CMK (cell line): ENCODE measurements at places on chromosomes 12 and 14.
A peak's percentile ranks its signal among the peaks of the same experiment; 100 is the strongest.

GRCh38 chr14:24379907-24380730, 12.1 kb downstream of the NFATC4 start:
- DNase-seq: no peak

DNA sequence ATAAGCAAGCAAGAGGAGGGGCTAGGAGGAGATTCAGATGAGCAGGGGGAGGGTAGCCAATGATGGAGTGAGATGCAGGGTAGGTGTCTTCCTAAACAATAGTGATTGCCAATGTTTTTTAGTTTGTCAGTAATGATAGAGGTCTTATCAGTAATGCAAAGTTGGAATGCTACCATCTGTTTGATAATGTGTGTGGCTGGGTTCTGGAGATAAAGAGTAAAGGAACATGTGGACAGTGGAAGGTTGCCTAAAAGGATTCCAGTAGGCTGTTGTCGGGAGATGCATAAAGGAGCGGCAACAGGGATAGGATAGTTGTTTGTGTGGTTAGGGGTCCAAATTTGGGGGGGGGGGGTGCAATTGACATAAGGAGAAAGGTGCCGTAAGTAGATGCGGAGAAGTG, 52.5 kb downstream of the TESPA1 start:
- peak; percentile 51 for DNase-seq

DNA sequence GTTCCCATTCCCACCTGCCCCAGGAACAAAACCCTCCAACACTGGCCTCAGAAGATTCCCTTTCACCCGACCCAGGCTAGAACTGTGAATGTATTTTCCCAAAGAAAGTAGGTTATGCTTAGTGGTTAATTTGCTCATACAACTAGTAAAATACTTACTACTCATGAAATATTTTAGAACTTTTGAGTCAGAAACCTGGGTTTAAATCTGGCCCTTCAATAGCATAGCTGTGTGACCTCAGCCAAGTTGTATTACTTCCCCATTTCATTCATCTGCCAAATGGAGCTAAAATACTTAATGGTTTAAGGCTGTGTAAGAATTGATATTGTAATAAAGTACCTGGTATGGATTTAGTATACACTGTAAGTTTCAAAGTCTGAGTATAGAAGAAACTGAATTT, 69.1 kb upstream of the DNM1L start:
- DNase-seq: no peak

GRCh38 chr12:48080821-48081220, 25.1 kb downstream of the SENP1 start:
- DNase-seq: no peak

- no peak for DNase-seq
Measured at GRCh38 chr14:45867046-45867894, 614.3 kb upstream of the MIS18BP1 start.

- no peak for DNase-seq
Measured at GRCh38 chr12:116598311-116599284, 39.4 kb downstream of the MAP1LC3B2 start.

DNA sequence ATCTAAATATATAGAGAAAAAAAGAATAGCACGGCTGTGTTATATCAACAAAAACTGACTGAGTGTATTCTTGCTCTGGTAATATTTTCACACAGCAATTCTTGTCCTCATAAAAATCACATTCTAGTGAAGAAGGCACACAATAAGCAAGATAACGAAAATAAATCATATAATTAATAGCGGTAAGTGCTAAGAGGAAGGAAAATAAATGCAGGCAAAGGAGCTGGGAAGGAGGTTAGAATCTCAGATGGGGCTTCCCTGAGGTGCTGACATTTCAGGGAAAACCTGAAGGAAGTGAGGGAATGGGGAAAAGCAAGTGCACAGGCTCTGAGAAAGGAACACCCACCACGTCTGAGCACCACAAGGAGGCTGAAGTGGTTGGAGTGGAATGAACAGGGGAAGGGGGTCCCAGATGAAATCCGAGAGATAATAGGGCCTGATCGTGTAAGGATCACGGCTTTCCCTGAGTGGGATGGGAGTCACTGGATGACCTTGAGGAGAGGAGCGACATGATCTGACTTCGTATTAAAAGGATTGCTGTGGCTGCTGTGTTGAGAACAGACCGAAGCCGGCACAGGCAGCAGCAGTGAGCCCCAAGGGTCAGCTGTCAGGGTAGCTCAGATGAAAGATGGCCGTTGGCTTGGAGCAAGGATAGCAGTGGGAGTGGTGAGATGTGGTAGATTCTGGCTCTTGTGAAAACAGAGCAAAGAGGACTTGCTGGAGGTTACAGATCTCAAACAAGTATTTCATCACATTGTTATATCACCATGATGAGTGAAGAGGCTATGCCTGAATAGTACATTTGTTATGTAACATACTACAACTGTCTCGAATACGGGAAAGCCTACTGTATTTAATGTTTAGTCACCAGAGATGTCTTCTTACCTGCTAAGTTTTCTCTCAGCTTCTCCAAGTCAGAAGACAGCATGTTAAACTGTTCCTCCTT, 67.1 kb upstream of the VPS33A start:
- no peak for DNase-seq

GRCh38 chr12:76940671-76941445, 62.0 kb upstream of the CSRP2 start:
- DNase-seq: no peak

DNA sequence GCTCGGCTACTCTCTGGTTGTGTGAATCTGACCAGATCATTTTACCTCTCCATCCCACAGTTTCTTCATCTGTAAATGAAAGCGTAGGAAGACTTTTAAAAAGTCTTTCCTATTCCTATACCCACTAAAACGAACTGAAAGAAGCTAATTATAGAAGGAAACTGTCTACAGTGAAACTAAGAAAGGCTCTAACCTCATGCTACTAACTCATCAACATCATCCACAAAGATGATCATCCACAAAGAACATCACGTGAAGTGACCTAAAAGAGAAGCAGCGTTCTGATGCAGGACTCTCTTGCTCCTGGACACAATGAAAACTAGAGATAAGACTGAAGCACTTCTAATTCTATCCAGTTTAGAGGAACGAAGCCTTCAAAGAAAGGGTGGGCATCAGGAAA, 58.5 kb upstream of the OSBPL8 start:
- DNase-seq: no peak

GRCh38 chr12:38691164-38691563, 214.2 kb downstream of the CPNE8 start:
- no peak for DNase-seq

GRCh38 chr12:93818488-93819049, 141.4 kb downstream of the CRADD start:
- peak; percentile 45 for DNase-seq

DNA sequence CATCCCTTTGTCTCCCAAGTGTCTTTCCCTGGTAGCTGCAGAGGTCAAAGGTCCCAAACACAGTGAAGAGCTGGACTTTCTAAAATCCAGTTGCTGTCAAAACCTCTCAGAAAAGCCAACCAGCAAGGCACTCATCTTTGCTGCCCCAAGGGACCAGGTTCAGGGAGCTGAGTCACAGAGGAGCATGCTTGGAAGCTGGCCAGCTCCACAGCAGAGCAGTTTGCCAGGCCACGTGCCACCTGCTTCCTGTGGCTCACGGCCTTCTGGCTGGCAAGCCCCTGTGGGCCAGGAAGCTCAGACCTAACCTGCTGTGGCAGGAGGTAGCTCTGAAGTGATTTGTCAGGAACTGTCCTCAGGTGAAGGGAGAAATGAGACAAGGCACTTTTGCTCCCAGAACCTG, 3.6 kb downstream of the ISCU start:
- no peak for DNase-seq

GRCh38 chr12:65368055-65368454, 89.6 kb downstream of the MSRB3 start:
- no peak for DNase-seq

DNA sequence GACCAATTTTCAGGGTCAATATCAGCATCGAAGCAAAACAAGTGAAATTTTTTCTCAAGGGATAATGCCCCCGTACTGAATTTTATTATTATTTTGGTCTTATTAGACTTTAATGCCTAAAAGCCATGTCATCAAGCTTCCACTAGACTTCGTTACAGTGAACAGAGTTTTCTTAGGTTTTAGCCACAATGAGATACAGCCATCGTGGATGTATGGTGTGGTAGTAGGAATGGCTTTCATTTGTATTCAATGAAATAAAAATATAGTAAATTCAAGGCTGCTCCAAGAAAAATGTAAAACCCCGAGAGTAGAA, 11.7 kb downstream of the TAOK3 start:
- no peak for DNase-seq

- no peak for DNase-seq
Measured at GRCh38 chr14:44895716-44896115, 66.0 kb downstream of the KLHL28 start.

GRCh38 chr12:93521225-93522080, 51.0 kb upstream of the SOCS2 start:
- DNase-seq: no peak

- no peak for DNase-seq
Measured at GRCh38 chr12:120758798-120759590, 33.4 kb downstream of the ACADS start.

DNA sequence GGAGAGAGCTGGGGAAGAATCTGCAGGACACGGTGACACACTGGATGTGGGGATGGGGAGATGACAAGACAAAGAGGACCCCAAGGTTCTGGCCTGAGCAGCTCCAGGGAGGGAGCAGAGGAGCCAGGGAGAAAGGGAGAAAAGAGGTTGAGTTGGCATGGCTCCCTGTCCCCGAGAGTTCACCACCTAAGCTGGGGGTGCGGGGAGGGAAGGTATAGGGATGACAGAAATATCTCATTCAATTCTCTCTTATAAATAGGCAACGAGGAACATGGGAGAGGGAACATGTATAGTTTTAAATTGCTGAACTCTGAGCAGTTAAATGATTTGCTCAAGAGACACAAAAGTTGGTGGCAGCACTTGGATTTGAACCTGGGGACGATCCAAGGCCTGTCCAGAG, 85.1 kb downstream of the CMKLR1 start:
- no peak for DNase-seq

- no peak for DNase-seq
Measured at GRCh38 chr12:82730953-82731459, 44.3 kb downstream of the TMTC2 start.

DNA sequence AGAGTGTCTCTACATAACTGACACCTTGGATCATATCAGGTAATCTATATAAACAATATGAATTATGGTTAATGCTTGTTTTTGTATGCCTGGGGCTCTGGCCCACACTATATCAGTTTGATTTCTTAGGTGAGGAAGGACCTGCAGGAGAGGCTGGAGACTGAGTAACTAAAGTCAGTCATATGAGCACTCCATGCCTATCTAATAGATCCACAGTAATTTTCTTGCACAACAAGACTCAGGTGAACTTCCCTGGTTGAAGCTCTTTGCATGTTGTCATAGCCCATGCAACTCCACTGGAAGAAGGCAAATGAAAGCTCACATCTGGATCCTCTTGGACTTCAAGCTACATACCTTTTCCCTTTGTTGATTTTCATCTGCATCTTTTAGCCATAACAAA, 62.3 kb downstream of the CDK17 start:
- no peak for DNase-seq

GRCh38 chr12:103279444-103279843, 216.3 kb downstream of the C12orf42 start:
- no peak for DNase-seq

DNA sequence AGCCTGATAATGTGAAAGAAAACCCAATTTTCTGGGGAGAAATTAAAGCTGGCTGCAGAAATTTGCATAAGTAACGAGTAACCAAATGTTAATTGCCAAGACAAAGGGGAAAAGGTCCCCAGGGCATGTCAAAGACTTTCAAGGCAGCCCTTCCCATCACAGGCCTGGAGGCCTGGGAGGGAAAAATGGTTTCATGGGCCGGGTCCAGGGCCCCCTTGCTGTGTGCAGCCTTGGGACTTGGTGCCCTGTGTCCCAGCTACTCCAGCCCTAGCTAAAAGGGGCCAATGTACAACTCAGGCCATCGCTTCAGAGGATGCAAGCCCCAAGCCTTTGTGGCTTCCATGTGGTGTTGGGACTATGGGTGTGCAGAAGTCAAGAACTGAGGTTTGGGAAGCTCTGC, 96.5 kb downstream of the PPP1R12A start:
- no peak for DNase-seq

GRCh38 chr12:26205941-26206340, 10.6 kb downstream of the SSPN start:
- DNase-seq: no peak

DNA sequence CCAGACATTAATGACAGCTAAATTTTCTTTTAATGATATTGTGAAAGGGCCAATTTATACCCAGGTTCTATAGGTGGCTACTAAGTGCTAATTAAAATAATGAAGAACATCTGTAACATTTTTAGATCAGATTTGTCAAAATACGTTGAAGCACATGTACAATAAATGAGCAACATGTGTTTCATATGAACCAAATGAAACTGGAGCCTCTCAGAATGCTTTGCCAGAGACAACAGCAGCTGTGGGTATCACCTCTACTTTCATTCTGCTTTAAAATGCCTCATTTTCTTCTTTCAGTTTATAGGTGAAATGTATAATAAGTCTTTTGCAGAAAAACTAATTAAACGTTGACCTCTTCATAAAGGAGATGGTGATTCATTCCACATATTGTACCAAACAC, 26.1 kb upstream of the MYF6 start:
- DNase-seq: no peak

DNA sequence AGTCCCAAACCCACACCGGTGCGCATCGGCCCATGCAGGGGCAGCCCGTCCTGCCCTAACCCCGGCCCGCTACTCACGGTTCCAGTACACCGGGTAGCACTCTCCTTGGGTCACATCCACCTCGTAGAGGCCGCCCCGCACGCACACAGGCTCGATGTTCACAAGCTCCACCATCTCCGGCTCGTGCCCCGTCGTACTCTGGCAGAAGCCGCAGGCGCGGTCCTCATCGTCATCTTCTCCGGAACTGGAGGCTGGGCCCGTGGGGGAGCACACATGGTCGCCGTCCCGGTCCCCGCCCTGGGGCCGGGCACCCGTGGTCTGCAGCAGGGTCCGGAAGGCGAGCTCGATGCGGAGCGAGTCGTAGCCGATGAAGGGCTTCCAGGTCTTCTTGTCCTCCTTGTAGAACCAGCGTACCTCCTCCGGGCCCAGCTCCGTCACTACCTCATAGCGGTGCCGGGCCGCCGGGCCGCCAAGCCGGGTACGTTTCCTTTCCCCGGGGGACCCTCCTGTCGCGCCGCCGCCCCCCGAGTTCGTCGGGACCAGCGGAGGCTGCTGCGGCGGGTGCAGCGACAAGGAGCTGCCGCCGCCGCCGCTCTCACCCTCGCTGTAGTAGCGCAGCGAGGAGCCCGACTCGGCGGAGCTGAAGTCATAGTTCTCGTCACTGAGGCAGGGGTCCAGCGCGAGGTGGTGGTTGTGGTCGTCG, 788 bp downstream of the DDHD1 start:
- DNase-seq: no peak
